ENCODE measurements at places on chromosomes 7 and 10. TPM values are rescaled to one million over a fixed set of nuclear protein-coding genes. Genes with fewer than 3 reads are reported as not detected.

CPA5 gene
- not detected for total RNA-seq

CEP55 gene
- total RNA-seq, result 15.0 TPM

GIMAP6 gene
- not detected for total RNA-seq

FAM131B gene
- 28.8 TPM for total RNA-seq

ZNF789 gene
- 14.2 TPM for total RNA-seq

UNC5B gene
- 31.2 TPM for total RNA-seq

BHLHA15 gene
- 8.3 TPM for total RNA-seq

NXPH1 gene
- 5.2 TPM for total RNA-seq

TAS2R41 gene
- 2.9 TPM for total RNA-seq

KMT2C gene
- 29.9 TPM for total RNA-seq

GRCh38 chr7:157611341-157611740 is 274.5 kb downstream of the DNAJB6 start:
- DNase-seq, result no peak

GRCh38 chr7:111483078-111483477 is 79.2 kb downstream of the IMMP2L start:
- DNase-seq, result no peak

DNA sequence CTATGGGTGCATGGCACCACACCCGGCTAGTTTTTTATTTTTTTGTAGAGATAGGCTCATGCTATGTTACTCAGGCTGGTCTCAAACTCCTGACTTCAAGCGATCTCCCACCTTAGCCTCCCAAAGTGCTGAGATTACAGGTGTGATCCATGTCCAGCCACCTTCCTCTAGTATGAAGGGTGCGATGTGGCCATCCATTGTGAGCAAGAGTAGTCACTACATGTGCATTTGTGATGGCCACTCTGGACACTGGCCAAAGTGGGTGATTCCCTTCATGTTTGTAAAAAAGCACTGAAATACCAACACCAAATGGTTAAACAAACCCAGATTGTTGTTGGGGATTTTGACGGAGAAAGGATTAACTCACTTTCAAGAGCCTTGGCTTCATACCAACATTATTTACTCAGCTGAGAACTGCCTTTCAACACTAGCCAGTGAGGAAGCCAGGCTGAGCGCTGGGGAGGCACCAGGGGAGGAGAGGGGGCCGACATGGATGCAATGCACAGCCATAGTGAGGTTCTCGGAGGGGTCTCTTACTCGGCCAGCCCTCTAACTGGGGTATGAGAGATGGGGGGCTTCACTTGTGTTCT is 198.1 kb upstream of the LYZL2 start:
- no peak for DNase-seq

DNA sequence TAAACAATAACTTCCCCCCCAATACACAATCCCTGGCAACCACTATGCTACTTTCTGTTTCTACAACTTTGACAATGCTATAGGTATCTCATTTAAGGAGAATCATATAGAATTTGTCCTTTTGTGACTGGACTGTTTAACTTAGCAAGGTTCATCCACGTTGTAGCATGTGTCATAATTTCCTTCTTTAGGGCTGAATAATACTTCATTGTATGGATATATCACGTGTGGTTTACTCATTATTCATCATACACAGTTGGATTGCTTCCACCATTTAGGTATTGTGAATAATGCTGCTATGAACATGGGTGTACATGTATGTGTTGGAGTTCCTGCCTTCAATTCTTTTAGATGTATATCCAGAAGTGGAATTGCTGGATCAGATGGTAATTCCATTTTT is 111.0 kb downstream of the LMBR1 start:
- no peak for DNase-seq

Measured in GM23338 (cell line).